ENCODE measurements at places on chromosomes 4 and X.

DNA sequence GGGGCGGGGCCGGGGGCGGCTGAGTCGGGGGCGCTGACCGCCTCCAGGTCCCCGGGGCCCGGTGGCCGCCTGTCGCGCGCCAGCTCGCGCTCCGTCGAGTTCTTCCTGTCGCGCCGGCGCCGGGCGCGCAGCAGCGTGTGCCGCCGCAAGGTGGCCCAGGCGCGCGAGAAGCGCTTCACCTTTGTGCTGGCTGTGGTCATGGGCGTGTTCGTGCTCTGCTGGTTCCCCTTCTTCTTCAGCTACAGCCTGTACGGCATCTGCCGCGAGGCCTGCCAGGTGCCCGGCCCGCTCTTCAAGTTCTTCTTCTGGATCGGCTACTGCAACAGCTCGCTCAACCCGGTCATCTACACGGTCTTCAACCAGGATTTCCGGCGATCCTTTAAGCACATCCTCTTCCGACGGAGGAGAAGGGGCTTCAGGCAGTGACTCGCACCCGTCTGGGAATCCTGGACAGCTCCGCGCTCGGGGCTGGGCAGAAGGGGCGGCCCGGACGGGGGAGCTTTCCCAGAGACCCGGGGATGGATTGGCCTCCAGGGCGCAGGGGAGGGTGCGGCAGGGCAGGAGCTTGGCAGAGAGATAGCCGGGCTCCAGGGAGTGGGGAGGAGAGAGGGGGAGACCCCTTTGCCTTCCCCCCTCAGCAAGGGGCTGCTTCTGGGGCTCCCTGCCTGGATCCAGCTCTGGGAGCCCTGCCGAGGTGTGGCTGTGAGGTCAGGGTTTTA is 1.5 kb downstream of the ADRA2C start:
- DNase-seq = no peak

DNA sequence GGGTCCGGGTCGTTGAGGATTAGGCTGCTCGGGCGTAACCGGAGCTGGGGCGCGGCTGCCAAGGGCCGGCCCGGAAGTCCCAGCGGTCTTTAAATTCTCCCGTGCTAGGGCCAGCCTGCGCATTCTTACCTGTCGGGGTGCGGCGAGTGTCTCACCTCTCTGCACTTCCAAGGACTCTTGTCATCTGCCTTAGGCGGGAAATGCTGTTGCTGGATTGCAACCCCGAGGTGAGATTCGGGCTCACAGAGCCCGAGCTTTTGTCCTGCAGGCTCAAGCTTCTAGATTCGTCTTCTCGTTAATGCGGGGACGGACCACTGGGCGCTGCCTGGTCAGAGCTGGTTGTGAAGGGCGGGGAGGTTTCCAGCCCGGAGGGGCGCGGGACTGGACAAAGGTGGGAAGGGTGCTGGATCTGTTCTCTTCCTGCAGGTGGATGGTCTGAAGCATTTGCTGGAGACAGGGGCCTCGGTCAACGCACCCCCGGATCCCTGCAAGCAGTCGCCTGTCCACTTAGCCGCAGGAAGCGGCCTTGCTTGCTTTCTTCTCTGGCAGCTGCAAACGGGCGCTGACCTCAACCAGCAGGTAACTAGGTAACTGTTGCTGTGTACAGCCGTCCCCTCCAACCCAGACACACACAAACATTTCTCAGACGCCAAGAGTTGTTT is at the start of gene ANKRD37:
Gene ANKRD37, plus strand, starts transcription at position 118 of the 662 bp plus-strand sequence. Its CDS starts 83 bp downstream, at position 201.
- no peak for DNase-seq

GRCh38 chr4:152278505-152279233 is 257.2 kb downstream of the FBXW7 start:
- DNase-seq = no peak

GRCh38 chrX:110430293-110431076 is 71.8 kb downstream of the RTL9 start:
- no peak for DNase-seq

GRCh38 chrX:69163936-69164741 is 1.1 kb downstream of the PJA1 start:
- DNase-seq = peak; percentile 23

GRCh38 chr4:166538491-166539005 is 665.5 kb downstream of the TLL1 start:
- no peak for DNase-seq

DNA sequence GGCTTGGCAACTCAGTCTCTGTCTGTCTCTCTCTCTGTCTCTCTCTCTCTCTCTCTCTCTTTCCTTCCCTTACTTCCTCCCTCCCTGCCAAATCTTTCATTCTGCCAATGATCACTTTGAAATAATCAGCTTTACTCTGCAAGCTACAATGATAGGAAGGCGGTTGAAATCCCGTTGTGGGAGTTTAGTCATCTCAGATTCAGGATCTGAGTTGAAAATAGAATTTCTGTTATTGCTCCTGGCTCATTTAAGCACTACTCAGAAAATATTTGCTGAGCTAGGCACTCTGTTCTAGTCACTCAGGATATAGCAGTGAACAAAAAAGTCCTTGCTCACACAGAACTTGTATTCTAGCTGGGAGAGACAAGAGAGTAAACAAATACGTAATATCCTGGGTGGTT is 56.3 kb upstream of the DCTD start:
- DNase-seq = no peak

- no peak for DNase-seq
Observed at GRCh38 chrX:70352496-70352895, 62.6 kb downstream of the KIF4A start.

- no peak for DNase-seq
Observed at GRCh38 chr4:135244056-135244455, 1042.5 kb upstream of the PABPC4L start.

DNA sequence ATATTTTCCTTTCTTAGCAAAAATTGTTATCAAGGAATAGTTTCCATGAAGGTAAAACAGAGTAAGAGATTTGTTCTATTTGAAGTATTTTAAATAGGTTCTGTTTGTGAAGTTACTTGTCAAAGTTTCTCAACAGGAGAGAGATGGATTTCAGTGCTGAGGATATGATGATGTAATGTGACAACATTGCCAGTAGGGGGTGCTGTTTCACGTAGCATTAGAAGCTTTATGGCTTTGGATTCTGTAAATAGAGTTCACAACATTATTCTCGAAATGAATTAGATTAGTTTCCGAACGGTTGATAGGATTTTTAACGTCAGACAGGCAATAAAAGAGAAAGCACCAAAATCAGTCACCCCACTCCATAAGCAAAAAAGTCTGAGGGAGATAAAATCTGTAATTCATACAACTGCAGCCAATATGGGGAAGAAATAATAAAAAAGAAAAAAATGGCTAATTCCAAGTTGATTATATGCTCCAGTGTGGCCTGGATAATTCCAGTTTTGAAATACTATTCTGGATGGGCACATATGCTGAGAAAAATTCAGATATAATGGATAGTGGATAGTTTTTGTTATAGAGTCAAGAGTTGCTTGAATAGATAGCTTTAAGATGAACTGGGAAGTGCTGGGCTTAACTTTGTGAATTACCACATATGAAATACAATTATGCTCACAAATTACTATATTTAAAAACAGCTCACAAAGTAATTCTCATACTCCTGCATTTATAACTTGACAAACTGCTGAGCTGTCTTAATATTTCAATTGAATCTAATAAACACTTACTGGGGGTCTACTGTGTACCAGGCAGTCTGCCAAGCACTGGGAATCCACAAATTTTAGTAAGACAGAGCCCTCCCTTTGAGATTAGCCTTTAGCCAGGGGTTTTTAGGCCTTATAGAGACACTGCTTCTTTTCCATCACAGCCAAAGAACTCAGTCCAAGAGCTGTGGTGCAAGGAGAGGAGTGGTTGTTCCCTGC is 109.1 kb downstream of the GPAT3 start:
- peak; percentile 6 for DNase-seq

DNA sequence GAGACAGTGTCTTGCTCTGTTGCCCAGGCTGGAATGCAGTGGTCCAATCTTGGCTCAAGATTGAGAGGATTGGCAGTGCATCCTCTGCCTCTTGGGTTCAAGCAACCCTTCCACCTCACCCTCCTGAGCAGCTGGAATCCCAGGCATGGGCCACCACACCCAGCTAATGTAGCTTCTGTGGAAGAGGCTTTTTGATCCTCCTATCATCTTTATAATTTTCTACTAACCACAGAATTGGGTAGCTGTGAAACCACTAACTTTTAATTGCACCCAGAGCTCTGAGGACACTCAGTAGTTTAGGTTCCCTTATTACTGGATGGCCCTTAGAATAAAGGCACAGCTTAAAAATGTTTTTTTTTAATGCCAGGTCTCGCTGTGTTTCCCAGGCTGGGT is 8.9 kb upstream of the AGA start:
- DNase-seq = no peak

DNA sequence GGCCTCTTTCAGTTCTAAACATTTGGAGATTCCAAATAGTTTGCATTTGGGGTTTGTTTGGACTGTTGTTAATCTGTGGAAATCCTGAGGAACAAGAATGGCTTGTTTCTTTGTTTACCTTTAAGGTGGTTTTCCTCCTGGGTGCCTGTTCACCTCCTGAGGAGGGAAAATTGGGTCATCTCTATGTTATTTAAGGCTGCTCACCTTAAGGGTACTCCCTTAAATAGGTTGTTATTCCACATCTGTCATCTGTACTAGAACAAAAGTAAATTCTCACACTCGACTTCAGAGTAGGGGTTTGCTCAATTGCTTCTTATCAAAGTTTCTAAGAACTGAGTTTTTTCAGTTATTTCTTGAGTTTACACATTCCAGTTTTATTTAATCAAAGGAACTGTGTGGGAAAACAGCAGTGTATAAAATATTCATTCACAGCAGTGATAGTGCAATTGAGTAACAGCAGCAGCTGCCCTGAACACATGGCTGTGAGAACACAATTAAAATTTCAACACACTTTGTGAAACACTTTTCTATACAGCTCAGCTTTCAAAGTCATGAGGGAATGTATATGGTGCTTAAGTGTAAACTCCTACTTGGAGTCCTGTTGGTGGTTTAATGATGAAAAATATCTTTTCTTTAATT is 238.5 kb upstream of the PGRMC2 start:
- no peak for DNase-seq

All from activated CD4-positive, CD25-positive, alpha-beta regulatory T cell (primary cell).